Osteoblast (primary cell): ENCODE measurements at places on chromosomes 1 and 21.

- DNase-seq = no peak
Measured at GRCh38 chr1:189121941-189122340, 1355.7 kb downstream of the BRINP3 start.

DNA sequence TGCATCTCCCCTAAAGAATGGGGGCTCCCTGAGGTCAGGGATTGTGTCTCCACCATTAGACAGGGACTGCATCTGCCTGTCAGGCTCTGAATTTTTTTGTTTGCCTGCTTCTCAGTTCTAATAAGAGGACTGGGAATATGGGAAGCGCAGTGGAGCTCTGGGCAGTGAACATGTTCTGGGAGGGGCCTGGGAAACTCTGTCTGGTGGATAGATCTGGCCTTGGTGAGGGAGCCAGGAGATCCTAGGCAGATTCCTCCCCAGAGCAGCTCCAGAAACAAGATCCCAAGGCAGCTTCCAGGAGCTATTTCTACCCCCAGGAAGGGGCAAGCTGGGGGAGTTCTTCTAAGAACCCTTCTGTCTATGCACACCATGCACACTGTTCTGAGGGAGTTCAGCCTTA lies 12.6 kb upstream of the MYOG start:
- DNase-seq = peak; percentile 65

GRCh38 chr1:119861547-119861946 lies 34.8 kb downstream of the ADAM30 start:
- no peak for DNase-seq

DNA sequence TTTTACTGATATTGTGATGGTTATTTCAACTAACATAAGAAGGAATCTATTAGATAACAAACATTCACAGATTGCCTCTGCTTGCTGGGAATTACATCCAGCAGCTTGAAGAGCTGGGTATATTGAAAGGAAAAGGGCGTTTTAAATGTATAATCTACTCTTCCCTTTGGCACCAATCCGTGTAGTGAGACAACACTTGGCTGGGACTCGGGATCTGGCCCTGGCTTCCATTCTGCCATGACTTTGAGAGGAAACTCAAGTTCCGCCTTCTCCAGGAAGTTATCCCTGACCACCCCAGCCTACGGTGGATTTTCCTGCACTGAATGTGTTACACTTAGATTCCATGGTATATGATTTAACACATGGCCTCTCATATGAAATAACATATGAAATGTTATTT lies 86.9 kb upstream of the UBE2U start:
- no peak for DNase-seq

GRCh38 chr21:21199342-21200102 lies 201.3 kb downstream of the NCAM2 start:
- no peak for DNase-seq

DNA sequence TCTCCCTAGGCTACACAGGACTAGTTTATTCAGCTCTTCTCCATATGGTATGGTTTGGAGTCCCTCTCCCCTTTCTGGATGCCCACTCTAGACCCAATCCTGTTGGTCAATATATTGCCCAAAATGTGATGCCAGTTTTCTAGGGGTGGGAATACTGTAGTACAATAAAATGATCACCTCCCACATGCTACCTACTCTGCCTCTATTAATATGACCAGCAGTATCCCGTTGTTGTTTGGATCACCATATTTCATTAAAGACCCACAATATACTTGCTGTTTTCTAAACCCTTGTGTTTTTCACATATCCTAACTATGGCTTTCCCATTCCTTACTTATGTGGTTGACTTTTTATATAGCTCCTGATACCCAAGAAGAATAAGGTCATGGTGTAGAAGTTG lies 95.9 kb upstream of the IGSF21 start:
- no peak for DNase-seq

DNA sequence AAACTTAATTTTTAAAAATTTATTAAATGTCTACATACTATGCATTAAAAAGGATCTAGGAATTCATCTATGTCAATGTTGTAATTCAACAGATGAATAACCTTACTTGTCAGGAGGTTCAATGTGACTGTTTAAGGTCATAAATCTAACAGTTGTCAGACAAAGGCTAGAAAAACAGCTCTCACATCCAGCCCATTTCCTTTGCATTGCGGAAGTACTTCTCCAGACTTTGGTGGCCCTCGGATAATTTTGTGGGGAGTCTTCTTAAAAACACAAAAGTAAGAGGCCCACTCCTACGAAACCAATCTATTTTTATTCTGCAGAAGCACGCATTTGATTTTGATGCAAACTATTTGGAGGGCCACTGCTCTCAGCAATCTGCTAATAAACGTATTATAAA lies 122.6 kb upstream of the CHRM3 start:
- DNase-seq = no peak

DNA sequence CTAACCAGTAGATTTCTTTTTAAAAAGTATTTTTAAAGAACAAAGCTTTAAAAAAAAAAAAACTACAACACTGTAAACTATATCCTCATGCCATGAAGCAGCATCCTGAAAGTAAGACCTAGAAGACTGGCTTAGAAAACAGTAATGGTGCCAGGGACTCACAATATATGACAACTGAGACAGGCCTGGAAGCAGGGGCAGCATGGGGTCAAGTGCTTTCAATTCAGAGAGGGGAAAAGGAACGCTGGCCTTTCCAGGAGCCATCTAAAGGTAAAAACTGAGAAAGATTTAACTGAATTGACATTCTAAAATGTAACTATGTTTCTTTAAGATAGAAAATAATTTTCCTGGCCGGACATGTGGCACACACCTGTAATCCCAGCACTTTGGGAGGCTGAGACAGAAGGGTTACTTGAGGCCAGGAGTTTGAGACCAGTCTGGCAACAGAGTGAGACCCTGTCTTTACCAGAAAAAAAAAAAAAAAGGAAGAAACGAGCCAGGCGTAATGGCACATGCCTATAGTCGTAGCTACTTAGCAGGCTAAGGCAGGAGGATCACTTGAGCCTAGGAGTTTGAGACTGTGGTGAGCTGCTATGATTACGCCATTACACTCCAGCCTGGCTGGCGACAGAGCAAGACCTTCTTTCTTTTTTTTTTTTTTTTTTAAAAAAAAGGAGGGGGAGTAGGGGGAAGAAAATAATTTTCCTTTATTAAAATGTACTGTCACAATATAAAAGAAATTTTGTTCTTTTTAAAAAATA lies 54.1 kb downstream of the SLC35D1 start:
- DNase-seq = no peak

GRCh38 chr21:29025328-29025713 lies 853 bp downstream of the USP16 start:
- peak; percentile 30 for DNase-seq

DNA sequence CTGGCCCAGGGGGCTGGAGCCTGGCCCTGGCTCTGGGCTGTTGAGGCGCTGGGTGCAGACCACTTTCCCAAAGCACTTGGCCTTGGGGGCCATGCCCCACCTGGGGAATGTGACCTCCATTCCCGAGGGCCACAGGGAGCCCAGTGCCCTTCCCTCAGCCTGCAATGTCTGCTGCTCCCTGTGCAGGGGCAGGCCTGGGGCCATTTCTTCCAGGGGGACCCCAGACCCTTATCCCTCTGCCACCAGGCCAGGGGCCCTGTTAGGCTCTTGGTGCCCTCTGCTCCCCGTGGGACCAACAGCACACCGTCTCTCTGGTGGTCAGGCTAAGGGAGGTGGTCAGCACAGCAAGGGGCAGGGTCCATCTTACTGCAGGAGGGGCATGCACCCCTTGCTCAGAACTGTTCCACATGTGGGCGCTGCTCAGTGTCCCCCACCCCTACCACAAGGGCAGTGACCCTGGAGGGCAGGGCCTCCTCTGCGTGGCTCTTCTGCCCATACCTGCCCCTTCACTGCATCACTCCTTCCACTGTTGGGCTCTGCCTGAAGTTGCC lies 1.1 kb upstream of the TMEM52 start:
- peak; percentile 90 for DNase-seq

- DNase-seq = peak; percentile 88
Measured at GRCh38 chr1:15328351-15329103, 81.2 kb upstream of the EFHD2 start.

DNA sequence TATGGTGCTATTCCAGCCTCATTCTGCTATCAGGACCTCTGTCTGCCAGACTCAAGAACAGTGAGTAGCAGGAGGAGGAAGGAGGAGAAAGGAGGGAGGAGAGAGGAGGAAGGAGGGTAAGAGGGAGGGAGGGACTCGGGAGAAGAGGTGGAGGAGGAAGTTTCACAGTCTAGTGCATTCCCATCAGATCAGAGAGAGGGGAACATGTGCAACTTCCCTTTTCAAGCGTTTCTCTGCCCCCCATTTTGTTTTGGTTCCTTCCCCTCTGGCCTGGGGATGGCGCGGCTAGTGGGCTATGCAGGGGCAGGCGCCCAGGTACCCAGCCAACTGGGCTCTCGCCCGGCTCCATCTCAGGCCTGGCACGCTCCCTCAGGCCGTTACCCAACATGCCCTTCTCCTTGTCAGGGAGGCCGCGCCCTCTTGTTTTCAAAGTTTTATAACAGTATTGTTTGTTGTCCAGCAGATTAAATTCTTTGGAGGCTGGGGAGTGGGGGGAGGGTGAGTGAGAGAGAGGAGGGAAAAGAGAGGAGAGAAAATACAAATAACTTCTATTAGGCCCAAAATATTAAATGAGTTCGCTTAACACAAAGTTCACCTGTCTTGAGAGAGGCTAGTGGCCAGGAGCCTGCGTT lies 56.0 kb downstream of the CD46 start:
- no peak for DNase-seq

- no peak for DNase-seq
Measured at GRCh38 chr1:4207183-4207582, 307.1 kb upstream of the C1orf174 start.

GRCh38 chr1:119001181-119002027 lies 13.3 kb upstream of the TBX15 start:
- peak; percentile 88 for DNase-seq

DNA sequence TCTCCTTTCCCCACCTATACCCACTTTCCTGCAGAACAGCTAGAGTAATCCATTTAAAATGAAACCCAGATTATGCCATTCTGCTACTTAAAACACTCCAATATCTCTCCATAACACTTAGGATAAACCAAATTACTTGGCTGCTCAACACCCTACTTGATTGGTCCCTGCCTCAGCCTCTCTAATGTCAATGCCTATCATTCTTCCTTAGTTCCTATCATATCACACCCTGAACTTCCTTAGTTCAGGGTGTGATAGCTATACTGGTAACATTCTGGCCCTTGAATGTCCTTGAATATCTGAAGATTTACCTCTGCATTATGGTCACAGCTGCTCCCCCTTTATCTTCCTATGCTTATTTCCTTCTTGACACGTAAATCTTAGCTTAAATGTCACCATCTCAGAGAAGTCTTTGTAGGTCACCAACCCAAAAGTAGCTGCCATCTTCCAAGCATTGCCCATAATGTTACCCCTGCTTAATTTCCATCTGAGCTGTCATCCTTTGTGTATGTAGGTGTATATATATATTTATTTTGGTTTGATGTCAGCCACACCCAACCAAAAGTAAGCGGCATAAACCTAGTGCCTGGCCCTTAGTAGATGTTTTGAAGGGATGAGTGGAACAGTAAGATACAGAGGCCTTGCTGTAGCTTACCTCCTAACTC lies 379.8 kb downstream of the PTPRC start:
- DNase-seq = no peak

- no peak for DNase-seq
Measured at GRCh38 chr21:38819051-38819718, 13.5 kb downstream of the ETS2 start.

DNA sequence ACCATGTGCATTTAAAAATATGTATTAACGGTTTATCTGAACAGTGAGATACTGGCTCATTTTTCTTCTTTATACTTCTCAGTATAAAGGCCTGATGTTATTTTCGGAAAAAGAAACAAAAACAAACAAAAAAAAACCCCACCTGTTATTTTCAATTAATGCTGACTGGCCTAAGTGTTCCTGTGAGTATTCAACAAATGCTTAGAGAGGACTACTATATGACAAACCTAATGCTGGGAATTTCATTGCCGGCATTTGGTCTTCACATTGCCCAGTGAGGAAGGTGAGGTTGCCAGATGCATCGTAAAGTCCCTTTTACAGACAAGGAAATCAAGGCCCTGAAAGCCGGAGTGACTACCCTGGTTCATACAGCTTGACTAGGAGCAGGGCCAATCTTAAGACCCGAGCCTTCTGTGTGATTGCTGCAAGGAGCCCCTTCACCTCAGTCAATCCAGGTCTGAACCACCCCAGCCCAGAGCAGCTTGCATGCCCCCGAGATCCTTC lies 599 bp downstream of the MRPL24 start:
- no peak for DNase-seq

- DNase-seq = no peak
Measured at GRCh38 chr21:33739701-33740100, 97.4 kb downstream of the ITSN1 start.

GRCh38 chr1:150513351-150513791 lies 2.2 kb upstream of the FALEC start:
- peak; percentile 58 for DNase-seq

DNA sequence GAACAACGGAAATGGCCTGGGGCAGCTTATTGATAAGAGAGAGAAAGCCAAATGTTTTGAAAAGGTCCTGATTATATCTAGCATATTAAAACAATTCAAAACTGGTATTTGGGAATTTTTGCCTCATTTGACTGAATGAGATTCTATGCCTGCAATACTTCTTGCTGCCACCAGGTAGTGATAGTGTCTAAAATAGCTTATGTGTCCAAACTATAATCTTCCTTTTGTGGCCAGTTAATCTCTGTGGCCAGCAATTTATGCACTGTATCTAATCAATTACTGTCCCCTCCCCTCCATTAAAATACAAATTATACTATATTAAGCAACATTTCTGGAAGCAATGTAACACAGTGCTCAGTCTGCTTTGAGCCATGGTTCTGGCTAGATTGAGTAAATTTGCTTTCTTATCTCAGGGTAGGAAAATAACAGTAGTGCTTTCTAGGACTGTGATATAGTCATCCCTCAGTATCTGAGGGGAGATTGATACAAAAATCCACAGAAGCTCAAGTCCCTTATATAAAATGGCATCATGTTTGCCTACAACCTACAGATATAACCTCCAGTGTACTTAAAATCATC lies 91.8 kb downstream of the FOXD2 start:
- DNase-seq = no peak
